ENCODE measurements at places on chromosomes 2 and 18. TPM values are rescaled to one million over a fixed set of nuclear protein-coding genes. Genes with fewer than 3 reads are reported as not detected.

The VWA3B gene
- total RNA-seq, result 0.36 TPM

The GALNT5 gene
- 4.5 TPM for total RNA-seq

The NLRC4 gene
- 3.7 TPM for total RNA-seq

The CPLX4 gene
- not detected for total RNA-seq

The SCN9A gene
- 15.2 TPM for total RNA-seq

The SCYGR7 gene
- not detected for total RNA-seq

The SPP2 gene
- not detected for total RNA-seq

The CDH19 gene
- total RNA-seq, result 7.8 TPM

The SIX3 gene
- not detected for total RNA-seq

The DYNC2LI1 gene
- 8.8 TPM for total RNA-seq

The POTEC gene
- total RNA-seq, result not detected

The HRH4 gene
- 0.15 TPM for total RNA-seq

The LONRF2 gene
- total RNA-seq, result 10.9 TPM

The SLC4A3 gene
- 5.4 TPM for total RNA-seq

The TEX44 gene
- not detected for total RNA-seq

The BUB1 gene
- total RNA-seq, result 2.5 TPM

The ANKRD30BL gene
- total RNA-seq, result not detected

The INPP5D gene
- total RNA-seq, result 21.1 TPM

The STRADB gene
- 17.7 TPM for total RNA-seq

The KCNG3 gene
- not detected for total RNA-seq

The OTOS gene
- total RNA-seq, result not detected

The LYG2 gene
- not detected for total RNA-seq

The ACVR1C gene
- total RNA-seq, result 1.1 TPM

The CAPN14 gene
- 0.21 TPM for total RNA-seq

The DTNB gene
- total RNA-seq, result 16.8 TPM

The NT5C1B gene
- not detected for total RNA-seq

The HK2 gene
- 26.4 TPM for total RNA-seq

The SYT4 gene
- not detected for total RNA-seq
